ENCODE measurements at places on chromosomes 12 and 14.

DNA sequence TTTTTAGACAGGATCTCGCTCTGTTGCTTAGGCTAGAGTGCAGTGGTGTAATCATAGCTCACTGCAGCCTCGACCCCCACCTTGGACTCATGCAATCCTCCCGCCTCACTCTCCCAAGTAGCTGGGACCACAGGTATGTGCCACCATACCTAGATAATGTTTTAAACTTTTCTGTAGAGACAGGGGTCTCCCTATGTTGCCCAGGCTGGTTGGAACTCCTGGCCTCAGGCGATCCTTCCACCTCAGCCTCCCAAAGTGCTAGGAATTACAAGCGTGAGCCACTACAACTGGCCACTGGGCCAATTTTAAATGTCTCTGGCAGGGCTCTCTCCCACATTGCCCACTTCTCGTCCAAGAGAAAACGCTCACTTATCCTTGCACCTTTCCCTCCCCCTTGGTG lies 66.5 kb upstream of the DACT1 start:
- no peak for DNase-seq

- DNase-seq = no peak
Observed at GRCh38 chr12:12099102-12099501, 28.4 kb downstream of the BCL2L14 start.

DNA sequence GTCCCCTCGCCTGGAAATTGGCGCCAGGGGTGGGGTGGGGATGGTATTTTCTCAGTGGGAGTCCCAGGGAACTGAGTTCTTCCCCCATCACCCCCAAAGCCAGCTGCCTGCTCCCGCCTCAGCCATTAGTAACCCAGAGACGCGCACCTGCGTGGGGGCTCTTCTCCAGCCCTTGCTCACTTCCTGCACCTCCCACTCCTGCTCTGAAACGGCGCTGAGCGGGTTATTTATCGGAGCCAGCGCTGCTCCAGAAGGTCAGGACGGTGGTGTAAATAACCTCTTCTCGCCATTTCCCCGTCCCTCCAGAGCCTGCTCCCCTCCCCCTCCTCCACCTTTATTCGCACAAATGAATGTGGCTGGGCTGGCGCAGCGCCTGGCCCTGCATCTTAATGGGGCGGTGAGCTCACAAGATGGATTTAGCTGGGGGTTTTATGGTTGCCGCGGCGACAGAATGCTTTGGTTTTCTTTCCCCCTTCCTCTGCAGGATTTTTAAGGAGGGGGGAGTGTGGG lies 12.2 kb downstream of the GPR84 start:
- no peak for DNase-seq

DNA sequence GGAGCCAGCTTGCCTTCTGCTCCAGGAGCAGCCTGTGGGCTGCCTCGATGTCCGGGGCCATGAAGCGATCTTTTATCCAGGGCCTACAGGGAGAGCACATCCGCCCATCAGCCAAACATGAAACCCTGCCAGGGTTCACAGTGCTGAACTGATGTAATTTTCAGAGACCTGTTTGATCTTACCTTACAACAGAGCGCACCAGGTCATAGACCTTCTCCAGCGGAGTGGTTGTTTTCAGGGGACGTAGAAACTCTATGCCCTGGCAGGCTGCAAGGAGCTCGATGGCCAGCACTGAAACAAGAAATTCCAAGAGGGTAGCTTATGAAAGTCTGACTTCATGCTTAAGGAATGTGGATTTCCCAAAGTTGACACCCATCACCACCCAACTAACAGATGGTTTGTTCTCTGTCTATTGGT lies 19.7 kb downstream of the HAL start:
- DNase-seq = peak; percentile 85

- peak; percentile 76 for DNase-seq
Observed at GRCh38 chr12:105418229-105418628, 87.7 kb downstream of the C12orf75 start.

DNA sequence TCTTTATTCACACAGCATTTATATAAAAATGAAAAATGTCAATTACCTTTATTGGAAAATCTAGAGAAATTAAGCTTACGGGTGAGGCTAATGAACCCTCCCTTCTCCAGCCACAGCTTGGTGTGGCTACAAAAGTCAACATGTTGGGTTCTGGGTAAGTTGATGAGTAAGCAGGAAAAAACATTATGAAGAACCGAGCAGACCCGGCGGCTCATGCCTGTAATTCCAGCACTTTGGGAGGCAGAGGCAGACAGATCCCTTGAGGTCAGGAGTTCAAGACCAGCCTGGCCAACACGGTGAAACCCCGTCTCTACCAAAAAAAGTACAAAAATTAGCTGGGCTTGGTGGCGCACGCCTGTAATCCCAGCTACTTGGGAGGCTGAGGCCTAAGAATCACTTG lies 10.9 kb downstream of the NAA25 start:
- no peak for DNase-seq

DNA sequence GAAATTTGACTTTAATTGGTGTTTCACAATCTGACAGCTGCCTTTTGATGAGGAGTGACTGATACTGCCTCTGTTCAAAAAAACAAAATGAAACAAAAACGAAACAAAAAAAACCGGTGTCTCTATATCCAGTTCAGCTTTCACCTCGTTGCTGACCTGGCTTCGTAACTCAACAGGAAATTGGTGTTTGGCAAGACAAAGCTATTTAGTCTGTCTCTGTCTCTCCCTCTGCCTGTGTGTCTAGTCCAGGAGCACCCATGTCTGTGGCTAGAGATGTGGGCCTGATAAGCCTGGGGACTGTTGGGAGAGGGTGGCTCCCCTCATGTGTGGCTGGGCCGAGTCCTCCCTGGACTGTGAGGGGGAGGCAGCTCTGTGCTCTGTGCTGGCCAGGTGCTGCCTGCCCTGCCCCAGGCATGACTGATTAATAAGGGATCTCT lies 11.3 kb downstream of the CACNA1C start:
- no peak for DNase-seq

DNA sequence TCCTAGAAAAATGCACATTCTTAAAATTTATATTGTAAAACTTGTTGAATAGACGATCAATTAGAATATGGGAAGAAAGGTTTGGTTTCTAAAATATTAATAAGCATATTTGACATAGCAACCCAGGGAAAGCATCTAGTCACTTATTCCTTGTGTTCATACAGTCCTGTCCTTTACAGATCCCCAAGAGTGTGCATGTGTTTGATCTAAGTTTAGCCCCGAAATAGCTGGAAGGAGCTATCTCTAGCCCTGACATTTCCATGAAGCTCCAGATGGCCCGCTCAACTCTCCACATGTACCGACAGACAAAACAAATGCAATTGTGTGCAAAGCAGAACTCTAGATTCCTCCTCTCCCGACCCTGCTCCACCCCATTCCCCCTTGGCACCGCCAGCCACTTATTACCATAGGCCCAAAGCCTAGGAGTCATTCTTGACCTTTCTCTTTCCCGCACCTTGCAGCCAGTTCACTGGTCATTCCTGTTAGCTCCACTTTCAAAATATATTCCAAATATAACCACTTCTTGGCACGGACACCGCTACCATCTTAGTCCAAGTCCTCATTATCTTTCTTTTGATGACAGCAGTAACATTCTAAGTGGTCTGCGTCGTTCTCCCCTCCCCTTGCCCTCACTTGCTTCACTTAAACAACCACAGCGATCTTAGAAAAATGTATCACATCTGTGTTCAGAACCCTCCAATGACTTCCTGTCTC lies 45.4 kb upstream of the GZMB start:
- no peak for DNase-seq

DNA sequence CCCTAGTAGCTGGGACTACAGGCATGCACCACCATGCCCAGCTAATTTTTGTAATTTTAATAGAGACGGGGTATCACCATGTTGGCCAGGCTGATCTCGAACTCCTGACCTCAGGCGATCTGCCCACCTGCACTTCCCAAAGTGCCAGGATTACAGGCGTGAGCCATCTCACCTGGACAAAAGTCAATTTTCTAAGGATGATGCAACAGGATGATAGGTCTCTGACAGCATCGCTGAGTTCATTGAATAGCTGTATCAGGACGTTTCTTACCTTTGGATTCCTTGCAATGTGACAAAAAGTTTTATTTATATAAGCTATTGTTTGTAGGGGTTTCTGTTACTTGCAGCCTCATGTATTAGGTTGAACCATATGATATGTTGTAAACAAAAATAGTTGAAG lies 55.5 kb upstream of the PCED1B start:
- no peak for DNase-seq

- no peak for DNase-seq
Observed at GRCh38 chr14:25308244-25308643, 258.3 kb upstream of the STXBP6 start.

- DNase-seq = no peak
Observed at GRCh38 chr12:6234214-6234613, 34.0 kb downstream of the CD9 start.

- DNase-seq = no peak
Observed at GRCh38 chr12:54147186-54147585, 41.6 kb downstream of the SMUG1 start.

GRCh38 chr14:21032326-21033132 lies 2.1 kb downstream of the RNASE13 start:
- DNase-seq = no peak

DNA sequence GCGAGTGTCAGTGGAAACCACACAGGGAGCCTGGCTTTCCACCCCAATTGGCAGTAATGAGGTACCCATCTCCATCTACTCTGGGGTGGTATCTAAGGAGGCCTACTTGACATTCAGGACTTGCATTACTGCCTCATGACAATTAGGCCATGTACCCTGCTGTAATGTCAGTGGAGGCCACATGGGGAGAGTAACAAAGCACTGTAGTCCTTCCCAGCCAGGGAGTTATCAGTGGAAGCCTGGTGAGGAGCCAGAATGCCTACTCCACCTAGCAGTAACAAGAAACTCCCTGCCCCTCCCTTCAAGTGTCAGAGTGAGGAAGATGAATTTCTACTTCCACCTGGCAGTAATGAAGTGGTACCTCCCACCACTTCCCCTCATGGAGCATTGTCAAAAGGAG lies 12.5 kb downstream of the TIMM9 start:
- DNase-seq = no peak

- DNase-seq = peak; percentile 34
Observed at GRCh38 chr14:50038398-50039119, 77.8 kb downstream of the VCPKMT start.

DNA sequence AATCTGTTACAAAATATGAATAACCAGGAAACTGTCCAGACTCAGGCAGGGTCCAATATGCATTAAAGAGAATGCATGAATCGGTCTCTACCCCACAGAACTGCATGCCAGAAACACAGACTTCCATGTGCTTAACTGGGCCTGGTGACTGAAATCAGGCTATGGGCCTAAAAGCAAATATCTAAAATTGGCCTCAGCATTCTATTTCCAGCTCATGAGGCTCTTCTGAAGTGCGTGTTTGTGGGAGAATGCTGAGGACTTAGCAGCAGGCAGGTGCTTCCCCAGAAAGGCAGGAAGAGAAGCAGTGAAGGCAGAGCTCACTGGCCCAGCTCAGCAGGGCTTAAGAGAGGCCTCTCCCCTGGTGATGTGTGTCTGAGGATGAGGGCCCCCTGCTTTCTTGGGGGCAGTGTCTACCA lies 48.5 kb downstream of the ADGRD1 start:
- DNase-seq = no peak

DNA sequence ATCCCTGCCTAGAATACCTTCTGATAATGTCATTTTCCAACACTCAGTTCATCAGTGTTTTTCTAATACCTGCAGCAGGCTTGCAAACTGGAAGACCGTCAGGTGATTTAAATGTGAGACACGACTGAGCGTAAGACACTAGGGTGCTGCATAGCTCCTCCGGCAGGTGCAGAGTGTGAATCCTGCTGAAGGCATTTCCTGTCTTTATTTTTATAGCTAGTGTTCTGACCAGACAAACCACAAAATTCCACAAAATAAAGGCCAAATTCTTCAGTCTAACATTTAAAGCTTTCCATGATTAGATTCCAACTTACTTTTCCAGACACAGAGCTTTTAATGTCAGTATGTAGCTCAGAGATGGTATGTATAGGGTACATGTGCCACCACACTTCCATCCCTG lies 70.7 kb downstream of the BBS10 start:
- DNase-seq = peak; percentile 71

GRCh38 chr14:91872517-91873470 lies 5.5 kb upstream of the TC2N start:
- DNase-seq = no peak

GRCh38 chr12:131120831-131121271 lies 167.1 kb downstream of the ADGRD1 start:
- DNase-seq = peak; percentile 30

DNA sequence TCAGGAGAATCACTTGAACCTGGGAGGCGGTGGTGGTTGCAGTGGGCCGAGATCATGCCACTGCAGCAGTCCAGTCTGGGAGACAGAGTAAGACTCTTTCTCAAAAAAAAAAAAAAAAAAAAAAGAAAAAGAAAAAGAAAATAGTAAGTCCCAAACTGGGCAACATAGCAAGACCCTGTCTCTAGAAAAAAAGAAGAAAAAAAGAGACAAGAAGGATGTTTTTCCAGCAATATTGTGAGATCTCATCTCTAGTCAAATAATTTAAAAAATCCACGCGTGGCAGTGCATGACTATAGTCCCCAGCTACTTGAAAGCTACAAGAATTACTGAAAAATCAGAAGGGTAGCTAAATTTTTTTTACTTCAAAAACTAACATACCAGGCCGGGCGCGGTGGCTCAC lies 8.0 kb downstream of the USP44 start:
- no peak for DNase-seq

- no peak for DNase-seq
Observed at GRCh38 chr12:91561301-91561957, 378.8 kb upstream of the DCN start.
